ENCODE measurements at places on chromosomes 6 and 20.

DNA sequence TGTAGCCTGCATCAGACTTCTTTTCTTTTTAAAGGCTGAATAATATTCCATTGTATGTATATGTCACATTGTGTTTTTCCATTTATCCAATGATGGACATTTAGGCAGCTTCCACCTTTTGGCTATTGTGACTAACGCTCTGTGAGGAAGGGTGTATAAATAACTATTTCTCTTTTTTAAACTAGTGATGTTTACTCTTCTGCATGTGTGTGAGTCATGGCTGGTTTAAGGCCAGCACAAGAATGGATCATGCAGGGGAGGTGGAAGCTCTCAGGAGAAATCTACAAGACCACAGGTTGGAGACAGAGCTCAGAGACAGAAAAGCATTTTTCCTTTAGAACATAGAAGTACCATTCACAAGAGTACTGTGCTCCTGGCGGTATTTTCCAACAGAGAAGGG, 307.2 kb downstream of the SOX4 start:
- no peak for DNase-seq

DNA sequence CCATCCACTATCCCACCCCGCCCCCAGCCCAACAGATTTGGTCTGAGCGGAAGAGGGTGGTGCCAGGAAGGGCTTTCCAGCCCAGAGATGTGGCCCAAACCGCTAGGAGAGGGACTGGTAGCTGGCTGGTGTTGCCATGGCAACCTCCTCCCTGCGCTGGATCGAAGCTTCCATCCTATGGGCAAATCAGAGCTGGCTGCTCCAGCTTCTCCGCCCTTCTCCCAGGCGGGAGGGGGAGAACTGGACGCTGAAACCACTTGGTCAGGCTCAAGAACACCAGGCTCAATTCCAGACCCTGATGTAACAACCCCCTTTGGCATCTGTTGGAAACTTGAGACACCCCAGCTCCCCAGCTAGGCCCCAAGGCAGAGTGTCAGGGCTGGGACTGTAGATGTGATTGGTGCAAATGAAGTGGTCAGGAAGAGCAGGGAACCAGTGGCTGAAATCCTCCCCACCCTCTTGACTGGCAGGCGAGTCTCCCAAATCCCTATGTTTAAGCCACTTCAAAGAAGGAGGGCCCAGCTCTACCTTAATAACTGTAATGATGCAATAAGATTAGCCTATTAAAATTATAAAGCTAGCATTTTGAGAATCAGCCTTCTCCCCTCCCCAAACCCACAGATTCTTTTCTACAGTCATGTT, 4.2 kb downstream of the RIMS4 start:
- no peak for DNase-seq

- DNase-seq, result no peak
Measured at GRCh38 chr20:61955668-61956395, 109.8 kb downstream of the TAF4 start.

- DNase-seq, result no peak
Measured at GRCh38 chr6:112651239-112651638, 304.1 kb downstream of the RFPL4B start.

DNA sequence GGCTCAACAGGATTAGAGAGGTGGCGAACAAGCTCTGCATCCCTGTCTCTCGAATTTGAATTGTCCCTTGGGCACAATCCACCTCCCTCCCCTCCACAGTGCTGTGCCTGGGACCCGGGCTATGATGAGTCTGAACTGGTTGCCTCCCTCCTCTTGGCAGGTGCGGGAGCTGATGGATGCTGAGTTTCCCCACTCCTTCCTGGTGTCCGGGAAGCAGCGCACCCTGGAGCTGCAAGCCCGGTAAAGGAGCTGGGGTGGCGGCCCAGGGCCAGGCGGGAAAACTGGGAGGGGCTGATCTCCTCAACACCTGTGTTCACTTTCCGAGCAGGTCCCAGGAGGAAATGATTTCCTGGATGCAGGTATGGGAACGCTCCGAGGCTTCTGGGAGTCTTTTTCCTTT, 14.9 kb downstream of the FGD2 start:
- no peak for DNase-seq

- no peak for DNase-seq
Measured at GRCh38 chr6:10259671-10260070, 155.2 kb downstream of the TFAP2A start.

GRCh38 chr20:37823296-37823980, 79.5 kb upstream of the VSTM2L start:
- DNase-seq, result no peak

DNA sequence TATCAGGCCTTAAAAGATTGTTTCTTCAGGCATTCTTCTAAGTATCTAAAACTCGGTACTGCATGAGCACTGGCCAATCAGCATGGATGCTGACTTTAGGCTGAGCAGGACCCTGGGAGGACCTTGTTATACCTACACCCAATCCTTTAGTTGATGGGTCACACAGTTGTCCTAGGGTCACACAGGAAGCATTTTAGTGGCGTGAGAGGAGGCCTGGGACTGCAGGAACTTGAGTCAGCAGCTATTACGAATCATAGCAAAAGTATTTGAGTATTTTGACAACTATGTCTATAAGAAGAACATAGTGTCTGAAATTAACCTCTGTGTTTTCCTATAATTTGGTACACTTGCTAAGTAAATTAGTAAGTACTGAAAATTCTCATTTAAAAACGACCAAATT, 741.4 kb downstream of the HACE1 start:
- DNase-seq, result no peak

GRCh38 chr20:48483334-48484066, 344.3 kb downstream of the PREX1 start:
- DNase-seq, result no peak

GRCh38 chr6:27312950-27313271, 838 bp upstream of the POM121L2 start:
- no peak for DNase-seq

- no peak for DNase-seq
Measured at GRCh38 chr6:109821428-109821827, 130.3 kb downstream of the FIG4 start.

DNA sequence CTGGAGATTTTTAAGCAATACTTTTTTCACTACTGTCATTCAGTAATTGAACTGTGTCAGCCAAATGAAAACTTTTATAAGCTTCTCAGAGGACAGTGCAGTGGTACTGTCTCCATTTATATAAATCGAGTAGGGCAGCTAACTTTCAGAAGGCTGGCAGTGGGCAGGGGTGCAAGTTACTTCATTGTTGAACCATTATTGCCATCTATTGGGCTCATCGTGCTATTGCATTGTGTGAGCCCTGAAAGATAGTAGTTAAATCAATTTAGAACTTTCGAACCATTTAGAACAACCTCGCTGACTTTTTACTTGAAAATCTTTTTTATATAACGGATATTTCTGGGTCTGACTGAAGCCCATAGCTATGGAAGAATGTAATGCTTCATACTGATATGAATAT, 347.8 kb upstream of the PLCB4 start:
- DNase-seq, result peak; percentile 60

- no peak for DNase-seq
Measured at GRCh38 chr6:92559003-92559402, 860.4 kb downstream of the EPHA7 start.

GRCh38 chr6:94645191-94645590, 932.1 kb upstream of the MANEA start:
- no peak for DNase-seq

GRCh38 chr6:36851149-36851614, 11.9 kb upstream of the CPNE5 start:
- peak; percentile 66 for DNase-seq

GRCh38 chr6:40340957-40341356, 246.2 kb downstream of the LRFN2 start:
- no peak for DNase-seq

DNA sequence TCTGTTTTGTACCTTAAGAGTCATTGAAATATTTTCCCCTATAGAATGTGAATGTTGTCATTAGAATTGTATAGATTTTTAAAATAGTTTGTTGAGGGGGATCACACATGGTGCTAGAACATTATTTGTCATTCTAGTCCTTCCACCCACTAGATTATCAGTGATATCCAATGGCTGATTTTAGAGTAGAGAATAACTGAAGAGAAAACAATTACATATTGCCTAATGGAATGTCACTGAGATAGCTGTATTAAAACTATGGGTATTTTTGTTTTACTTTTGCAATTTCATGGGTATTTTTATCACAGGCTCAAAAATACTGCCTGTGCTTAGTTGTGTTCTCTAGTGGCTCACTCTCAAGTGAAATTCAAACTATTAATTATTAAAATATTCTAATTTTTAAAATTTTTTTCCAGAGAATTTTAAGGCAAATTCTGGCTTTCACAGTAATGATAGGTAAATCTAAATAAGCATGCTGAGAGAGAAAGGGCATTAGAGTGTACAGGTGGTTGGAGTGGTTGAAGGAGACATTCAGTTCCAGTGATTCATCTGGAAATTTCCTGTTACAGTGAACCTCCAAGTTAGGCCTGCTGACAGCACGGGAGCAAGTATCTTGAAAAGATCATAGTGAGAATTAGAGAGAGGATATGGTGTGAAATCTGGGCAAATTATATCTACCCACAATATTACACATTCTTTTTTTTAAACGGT, 399.6 kb downstream of the NKAIN2 start:
- DNase-seq, result no peak

- DNase-seq, result peak; percentile 31
Measured at GRCh38 chr6:53673162-53673727, 7.7 kb upstream of the KLHL31 start.

DNA sequence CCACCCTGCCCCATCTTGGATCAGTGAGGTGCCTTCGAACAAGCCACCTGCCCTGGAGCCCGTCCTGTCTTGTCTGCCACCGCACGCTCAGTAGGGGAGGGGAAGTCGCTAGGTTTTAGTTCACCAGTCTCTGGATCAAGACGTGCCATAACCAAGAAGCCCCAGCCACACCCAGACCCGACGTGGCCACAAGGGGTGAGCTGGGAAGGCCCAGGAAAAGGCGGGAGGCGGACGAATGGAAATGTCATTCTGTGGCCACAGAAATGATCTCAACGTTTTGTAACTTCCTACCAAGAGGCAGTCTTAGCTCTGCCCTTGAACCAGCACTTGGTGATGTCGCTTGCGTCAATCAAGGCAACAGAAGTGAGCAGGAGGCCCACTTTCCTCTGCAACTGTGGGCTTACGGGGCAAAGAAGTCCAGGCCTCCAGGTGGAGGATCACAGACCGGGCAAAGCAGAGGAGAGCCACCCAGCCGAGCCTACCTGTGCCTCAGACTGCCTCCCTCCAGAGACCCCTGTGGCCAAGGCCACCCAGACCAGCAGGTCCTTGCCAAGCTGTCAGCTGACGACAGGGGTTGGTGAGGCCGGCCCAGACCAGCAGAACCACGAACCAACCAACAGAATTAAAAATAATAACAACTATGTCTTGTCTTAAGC, 14.5 kb downstream of the GMEB2 start:
- DNase-seq, result no peak
